Hippocampal formation (tissue), 2 donors: ENCODE measurements at places on chromosomes 16 and 17.

DNA sequence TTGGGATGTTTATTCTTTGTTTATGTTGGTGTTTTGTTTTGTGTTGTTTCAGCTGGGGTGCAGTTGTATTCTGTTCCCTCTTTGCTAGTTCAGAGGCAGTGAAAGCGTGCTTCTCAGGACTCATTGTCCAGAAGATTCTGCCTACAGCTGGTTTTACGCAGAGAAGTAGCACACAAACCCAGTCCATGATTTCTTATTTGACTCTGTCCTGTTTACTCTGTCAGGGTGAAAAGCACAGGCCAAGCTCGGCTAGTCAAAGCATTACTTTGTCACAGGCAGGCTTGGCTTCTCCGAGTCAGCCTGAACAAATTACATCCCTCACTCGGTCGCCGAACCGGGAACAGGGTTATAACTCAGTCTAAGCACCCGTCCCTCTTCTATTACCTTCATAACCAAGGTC lies 435.0 kb downstream of the MAF start:
- no peak for DNase-seq

- no peak for DNase-seq
Measured at GRCh38 chr17:57391857-57392471, 135.6 kb downstream of the MSI2 start.

GRCh38 chr17:74729368-74729767 lies 7.7 kb upstream of the RAB37 start:
- no peak for DNase-seq

GRCh38 chr17:68053231-68054013 lies 17.9 kb downstream of the KPNA2 start:
- no peak for DNase-seq

DNA sequence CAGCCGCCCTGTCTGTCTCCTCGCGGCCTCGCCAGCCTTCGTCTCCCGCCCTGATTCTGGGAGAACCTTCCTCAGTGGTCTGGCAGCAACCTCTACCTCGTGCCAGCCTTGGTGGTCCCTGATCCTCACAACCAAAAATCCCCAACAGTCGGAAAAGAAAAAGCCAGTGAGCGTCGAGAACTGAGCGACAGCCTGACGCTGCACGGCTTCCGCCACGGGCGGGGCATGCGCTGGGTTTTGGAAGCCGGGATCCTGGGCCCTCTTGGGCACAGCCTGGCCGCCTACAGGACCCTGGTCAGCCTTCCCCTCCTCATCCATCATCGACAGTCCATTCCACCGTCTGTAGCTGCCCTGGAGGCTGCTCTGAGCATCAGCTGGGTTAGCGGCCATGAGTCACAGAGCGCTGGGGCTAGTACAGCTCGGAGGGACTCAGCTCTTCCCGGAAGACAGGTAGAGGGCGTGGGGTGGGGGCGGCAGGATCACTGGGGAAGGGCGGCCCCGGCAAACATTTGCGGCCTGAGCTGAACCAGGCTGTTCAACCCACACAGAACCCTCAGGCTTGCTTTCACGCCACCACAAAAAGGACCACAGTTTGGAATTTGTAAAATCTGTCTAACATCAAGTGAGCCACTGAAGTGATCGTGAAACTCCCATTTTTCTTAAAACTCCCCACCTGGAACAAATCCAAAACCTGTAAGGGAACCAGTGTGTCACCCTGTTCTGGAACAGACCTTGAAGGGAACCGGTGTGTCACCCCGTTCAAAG lies 55.4 kb upstream of the DOC2B start:
- no peak for DNase-seq

GRCh38 chr17:14712611-14713021 lies 411.7 kb downstream of the HS3ST3B1 start:
- DNase-seq, result no peak

GRCh38 chr16:65782611-65783600 lies 583.6 kb upstream of the CDH5 start:
- no peak for DNase-seq
